H9 (cell line): ENCODE measurements at places on chromosomes 12 and 14.

DNA sequence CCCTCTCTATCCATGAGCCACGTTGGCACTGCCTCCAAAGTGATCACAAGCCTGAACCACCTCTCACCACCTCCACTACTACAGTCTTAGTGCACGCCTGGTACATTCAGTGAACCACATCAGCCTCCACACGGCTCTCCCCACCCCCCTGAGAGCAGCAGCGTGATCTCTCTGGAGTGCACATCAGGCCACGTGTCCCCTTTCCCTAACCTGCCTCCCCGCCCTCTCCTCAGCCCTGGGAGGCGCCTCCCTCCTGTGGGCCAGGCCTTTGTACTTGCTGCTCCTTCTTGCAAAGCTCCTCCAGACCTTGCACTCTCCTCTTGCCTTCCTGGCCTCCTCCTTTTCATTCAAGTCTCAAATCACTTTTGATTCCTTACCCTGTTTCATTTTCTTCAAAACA lies 49.8 kb downstream of the SLC6A12 start:
- DNase-seq, result no peak

- no peak for DNase-seq
Observed at GRCh38 chr12:93751864-93752610, 74.9 kb downstream of the CRADD start.

DNA sequence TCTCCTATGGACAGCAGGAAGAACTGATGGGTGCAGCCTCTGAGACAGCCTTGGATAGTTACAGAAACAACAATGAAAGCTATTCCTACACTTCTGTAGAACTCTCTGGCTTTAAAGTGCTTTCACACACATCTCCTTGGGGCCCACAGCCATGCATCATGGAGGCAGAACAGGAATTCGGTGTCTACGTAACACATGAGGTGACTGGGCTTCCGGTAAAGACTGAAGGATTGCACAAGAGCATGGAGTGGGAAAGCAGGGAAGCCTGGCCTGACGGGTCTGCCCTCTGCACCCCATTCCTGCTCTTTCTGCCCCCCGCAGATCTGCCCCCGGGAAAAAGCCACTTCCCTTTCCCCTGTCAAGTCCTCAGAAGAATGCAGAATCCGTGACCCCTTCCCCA lies 82.6 kb downstream of the VWF start:
- no peak for DNase-seq

GRCh38 chr12:121423682-121424623 lies 24.0 kb downstream of the RNF34 start:
- no peak for DNase-seq

DNA sequence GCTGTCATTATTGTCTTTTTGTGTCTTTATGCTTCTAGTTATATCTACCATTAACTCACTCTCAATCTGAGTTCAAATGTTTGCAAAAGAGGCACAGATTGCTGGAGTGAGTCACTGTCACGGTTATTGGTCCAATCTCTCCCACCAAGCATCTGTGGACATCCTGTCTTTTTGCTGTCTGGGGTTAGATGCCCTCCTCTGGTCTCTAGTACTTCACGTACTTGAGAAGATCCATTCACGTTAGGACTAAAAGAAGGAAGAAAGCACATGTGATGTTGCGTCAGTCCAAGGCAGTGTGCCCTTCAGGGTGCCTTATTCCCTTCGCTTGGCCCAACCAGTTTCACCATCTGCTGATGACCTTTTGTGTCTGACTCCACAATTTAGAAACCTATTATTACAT lies 72.3 kb upstream of the STXBP6 start:
- no peak for DNase-seq

DNA sequence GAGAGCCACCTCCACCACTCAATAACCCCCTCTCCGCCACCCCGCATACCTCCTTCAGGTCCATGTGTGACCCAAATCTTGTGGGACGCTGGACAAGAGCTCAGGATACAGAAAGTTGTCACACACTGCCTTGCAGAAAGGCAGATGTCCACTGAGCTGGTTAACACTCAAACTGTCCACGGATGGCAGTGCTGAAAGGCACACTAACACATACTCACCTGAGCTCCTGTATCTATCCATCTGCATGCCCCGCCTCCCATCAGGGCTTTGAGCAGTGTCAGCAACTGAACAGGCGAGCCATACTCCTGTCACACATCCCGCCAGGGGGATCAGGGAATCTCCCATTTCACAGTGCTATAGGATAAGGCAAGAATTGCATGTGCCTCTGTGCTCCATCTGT lies 642.0 kb downstream of the GALC start:
- peak; percentile 45 for DNase-seq

DNA sequence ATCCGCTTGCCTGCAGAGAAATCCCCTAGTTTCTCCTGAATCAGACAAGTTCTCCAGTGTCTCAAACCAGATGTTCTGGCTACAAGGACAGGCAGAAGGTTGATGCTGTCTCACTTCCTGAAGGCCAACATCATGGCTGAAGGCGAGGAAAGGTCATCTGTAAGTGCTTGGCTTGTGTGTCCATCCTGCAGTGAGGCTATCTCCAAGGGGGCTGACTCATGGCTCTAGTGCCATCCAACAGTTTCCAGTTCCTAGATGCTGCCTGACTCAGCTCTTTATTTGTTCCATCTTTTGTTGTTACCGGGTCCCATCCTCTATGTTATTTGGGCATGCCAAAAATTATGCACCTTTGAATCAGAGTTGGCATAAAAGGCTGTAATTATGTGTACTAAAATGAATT lies 232.1 kb upstream of the TBX3 start:
- no peak for DNase-seq
